ENCODE measurements at places on chromosomes 7 and 10.

- no peak for DNase-seq
Observed at GRCh38 chr10:32377458-32378259, 30.7 kb upstream of the EPC1 start.

- DNase-seq, result no peak
Observed at GRCh38 chr10:43057831-43058340, 19.0 kb upstream of the RET start.

GRCh38 chr7:128889121-128889520, 21.4 kb downstream of the KCP start:
- no peak for DNase-seq

DNA sequence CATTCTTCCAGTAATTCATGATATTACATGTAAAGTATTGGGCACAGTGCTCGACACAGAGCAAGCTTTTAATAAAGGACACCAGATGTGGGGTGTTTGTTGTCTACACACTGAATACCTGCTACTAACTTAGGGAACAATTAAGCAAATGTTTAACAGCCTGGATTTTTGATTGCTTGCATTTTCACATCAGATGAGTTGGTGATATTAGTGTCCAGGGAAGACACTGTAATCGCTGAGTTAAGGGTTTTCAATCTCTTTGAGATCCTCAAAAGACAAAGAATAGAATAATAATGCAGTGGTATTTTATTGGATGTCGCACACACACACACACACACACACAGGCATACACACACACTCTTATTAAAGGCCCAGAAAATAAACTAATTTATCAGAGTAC, 79.1 kb downstream of the VIM start:
- DNase-seq, result no peak

- DNase-seq, result no peak
Observed at GRCh38 chr7:26369593-26369992, 77.9 kb downstream of the SNX10 start.

GRCh38 chr10:68196701-68197100, 35.2 kb downstream of the ATOH7 start:
- DNase-seq, result no peak

DNA sequence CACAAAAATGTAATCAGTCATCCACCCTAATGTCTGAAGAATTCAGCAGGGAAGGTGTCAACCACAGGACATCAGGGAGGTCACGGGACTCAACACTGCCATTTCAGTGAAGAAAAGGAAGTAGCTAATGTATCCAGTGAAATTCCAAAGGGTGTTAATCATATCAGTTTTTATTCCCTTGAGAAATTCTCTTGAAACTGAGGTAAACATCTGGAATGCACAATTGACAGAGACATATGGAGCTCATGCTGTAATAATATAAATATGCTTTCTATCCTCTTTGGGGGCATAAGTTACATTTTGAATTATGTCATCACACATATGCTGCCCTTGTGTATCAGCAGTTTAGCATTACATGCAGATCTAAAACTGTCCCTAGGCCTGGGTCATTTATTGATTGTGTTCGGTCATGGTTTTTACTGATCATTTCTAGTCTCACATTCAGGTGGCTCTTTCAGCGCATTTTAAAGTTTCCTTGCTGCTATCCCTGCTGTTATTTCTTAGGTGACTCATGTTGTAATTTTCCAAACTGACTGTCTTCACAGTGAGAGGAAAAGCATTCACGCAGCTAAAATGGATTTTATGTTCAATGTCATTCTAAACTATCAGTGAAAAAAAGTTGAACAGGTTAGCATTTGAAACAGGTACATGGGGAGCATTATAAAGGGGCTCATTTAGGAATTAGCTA, 273.9 kb downstream of the TSPAN12 start:
- no peak for DNase-seq

DNA sequence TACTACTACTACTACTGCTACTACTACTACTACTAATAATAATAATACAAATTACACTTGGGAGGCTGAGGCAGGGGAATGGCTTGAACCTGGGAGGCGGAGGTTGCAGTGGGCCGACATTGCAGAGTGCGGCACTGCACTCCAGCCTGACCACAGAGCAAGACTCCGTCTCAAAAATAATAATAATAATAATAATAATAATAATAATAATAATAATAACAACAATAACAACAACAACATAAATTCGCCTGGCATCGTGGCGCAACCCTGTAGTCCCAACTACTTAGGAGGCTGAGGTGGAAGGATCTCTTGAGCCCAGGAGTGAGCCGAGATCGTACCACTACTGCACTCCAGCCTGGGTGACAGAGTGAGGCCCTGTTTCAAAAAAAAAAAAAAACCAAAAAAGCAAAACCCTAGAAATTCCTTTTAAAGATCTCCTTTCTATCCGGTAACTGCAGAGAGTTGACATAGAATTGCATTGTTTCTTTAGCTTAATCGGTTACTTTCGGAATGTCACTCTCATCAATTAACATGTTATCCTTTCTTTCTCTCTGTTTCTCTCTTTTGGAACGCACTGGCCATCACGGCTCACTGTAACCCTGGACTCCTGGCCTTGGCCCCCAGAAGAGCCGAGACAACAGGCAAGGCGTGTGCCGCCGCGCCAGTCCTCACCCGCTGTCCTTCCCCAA, 972 bp downstream of the PHYH start:
- DNase-seq, result no peak

GRCh38 chr7:31816810-31817209, 129.8 kb downstream of the PPP1R17 start:
- DNase-seq, result no peak

- DNase-seq, result no peak
Observed at GRCh38 chr10:13483951-13484350, 44.9 kb downstream of the BEND7 start.

GRCh38 chr7:92656121-92656520, 65.9 kb upstream of the FAM133B start:
- DNase-seq, result no peak

- no peak for DNase-seq
Observed at GRCh38 chr7:101428093-101428866, 65.6 kb downstream of the COL26A1 start.

- DNase-seq, result no peak
Observed at GRCh38 chr10:74643596-74643975, 182.8 kb upstream of the KAT6B start.

DNA sequence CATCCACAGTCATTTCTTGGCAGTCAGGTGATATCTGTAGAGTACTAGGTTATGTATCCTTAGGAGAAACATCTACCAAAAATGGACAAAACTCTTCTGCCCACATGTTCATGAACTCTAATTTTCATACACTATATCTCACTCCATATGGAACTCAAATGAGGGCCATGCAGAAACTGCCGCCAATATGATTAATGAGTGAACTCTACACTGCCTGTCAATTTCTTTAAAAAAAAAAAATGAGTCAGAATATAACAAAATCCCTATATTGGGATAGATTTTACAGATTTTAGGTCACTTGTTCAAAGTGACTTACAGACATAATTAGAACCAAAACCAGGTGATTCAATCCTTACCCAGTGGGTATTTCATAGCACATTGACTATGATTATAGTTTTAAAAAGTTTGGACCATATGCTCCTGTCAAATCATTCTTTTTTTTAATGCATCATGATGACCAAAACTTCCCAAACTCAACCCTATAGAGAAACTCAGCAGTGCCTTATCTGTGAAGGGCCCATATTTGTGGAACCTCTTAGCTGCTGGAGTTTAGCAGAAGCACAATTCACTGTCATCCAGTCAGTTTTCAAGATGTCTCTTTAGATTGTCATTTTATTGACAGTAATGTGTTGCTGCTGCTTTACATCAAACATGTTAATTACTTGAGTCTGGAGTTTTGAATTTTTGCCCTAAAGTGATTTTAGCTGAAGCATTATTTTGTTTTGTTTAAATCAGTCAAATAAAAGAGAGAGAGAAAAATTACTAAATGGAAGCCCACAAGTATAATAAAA, 11.1 kb downstream of the LRRN3 start:
- no peak for DNase-seq

DNA sequence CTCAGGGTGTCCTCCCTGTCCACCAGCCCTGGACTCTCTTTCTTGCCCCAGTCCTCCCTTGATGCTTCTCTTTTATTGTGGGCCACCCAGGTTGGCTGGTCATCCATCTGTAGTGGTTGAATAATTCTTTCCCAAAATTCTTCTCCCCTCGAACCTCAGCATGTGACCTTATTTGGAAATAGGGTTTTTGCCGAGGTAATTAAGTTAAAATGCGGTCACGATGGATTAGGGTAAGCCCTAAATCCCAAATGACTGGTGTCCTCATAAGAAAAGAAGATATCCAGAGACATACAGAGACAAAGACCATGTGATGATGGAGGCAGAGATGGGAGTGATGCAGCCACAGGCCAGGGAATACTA, 74.3 kb downstream of the GFRA1 start:
- DNase-seq, result no peak

- no peak for DNase-seq
Observed at GRCh38 chr7:27091105-27091504, 4.7 kb downstream of the HOXA1 start.

GRCh38 chr7:105218215-105218614, 170.5 kb downstream of the SRPK2 start:
- DNase-seq, result no peak

- no peak for DNase-seq
Observed at GRCh38 chr7:30983914-30984247, 20.1 kb downstream of the GHRHR start.

DNA sequence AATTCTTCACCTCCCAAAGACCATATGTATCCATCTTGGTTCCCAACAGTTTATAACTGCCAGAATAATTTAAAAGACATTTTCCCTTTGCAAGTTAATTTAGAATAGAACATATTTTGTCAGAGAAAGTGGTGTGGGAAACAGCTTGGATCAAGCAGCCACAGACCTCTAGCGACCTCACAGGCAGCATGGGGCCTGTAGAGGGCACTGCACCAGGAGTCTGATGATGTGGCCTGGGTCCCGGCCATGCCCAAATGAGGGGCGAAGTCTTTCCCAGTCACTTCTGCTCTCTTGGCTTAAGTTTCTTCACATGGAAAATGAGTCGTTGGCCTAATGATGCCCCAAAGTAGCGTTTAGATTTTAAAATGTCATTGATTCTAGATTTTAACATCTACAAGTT, 243.2 kb downstream of the SDK1 start:
- no peak for DNase-seq

Measured in NCI-H1048 (cell line).